ENCODE measurements at places on chromosomes 11 and 22.
A peak's percentile ranks its signal among the peaks of the same experiment; 100 is the strongest.

GRCh38 chr11:1514336-1515061 lies 27.9 kb upstream of the MOB2 start:
- DNase-seq = no peak

GRCh38 chr11:3022982-3023381 lies 30.9 kb upstream of the NAP1L4 start:
- peak; percentile 13 for DNase-seq

DNA sequence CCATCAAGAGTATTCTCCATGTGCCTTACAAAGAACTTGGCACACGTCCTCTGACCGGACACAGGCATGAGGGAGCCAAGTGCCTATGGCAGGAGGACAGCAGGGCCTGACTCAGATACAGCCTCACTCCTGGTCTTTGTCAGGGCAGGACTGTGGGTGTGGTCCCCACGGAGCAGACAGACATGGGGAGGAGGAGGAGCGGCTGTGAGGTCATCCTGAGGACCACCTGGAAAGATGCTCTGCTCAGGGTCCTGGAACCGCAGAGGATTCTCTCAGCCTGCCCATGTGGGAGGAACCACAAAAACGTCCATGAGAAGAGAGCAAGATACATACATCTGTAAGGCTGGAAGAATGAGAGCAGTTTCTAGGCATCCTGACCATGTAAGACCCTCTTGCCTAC lies 576.3 kb downstream of the BRD1 start:
- no peak for DNase-seq

DNA sequence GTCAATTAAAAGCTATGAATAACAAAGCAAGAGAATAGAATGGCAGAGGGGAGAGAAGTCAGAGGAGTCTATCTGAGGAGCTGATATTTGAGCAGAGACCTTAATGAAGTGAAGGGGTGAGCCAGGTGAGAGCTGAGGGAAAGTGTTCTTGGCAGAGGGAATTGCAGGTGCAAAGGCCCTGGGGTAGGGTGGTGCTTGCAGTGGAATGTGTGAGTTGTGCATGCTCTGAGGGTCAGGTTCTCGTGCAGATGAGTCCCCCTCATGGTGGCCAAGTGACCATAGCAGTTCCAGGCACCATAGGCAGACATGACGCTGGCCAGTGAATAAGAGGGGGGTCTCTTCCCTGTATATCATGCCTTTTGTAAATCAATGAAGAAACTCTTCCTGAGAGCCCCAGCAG lies 58.9 kb upstream of the ALX4 start:
- no peak for DNase-seq

- no peak for DNase-seq
Measured at GRCh38 chr11:123381817-123382554, 48.1 kb upstream of the GRAMD1B start.

GRCh38 chr11:61011950-61012736 lies 40.7 kb downstream of the CD6 start:
- no peak for DNase-seq
